ENCODE measurements at places on chromosomes 1 and 21. TPM values are rescaled to one million over a fixed set of nuclear protein-coding genes. Genes with fewer than 3 reads are reported as not detected.

- peak; percentile 59 for DNase-seq
- H3K27ac ChIP-seq: no peak overlapping the region
- no peak overlapping the region for H3K4me3 ChIP-seq
Measured at GRCh38 chr21:41833497-41834115, 45.5 kb downstream of the PRDM15 start.

C8B gene
- total RNA-seq: not detected

DNA sequence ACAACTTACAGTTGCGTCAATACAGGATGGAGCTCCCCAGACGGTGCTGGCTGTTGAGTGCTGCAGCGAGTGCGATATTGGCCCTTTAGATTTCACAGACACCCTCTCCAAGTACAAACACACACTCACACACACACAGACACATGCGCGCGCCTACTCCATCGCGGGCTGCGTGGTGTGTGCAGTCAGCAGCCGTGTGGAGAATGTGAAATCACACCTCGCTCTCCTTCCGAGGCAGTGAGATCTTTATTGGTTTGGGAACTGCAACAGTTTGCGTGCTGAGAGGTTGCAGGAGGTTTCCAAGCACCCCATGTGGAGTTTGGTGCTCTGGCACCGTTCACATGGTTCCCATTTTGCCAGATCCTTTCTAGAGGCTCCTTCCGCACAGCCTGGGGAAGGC is 372.2 kb downstream of the RRAGC start:
- no peak for DNase-seq
- no peak overlapping the region for H3K4me3 ChIP-seq
- H3K27ac ChIP-seq: no peak overlapping the region

GRCh38 chr1:26539722-26540121 is 10.2 kb downstream of the RPS6KA1 start:
- H3K27ac ChIP-seq: peak overlapping the region; percentile 99
- DNase-seq: no peak
- H3K4me1 ChIP-seq: peaks cover 86% of the 10 kb centered on the region
- H3K36me3 ChIP-seq: peaks cover 11% of the 10 kb centered on the region
- no peak overlapping the region for H3K4me3 ChIP-seq

DNA sequence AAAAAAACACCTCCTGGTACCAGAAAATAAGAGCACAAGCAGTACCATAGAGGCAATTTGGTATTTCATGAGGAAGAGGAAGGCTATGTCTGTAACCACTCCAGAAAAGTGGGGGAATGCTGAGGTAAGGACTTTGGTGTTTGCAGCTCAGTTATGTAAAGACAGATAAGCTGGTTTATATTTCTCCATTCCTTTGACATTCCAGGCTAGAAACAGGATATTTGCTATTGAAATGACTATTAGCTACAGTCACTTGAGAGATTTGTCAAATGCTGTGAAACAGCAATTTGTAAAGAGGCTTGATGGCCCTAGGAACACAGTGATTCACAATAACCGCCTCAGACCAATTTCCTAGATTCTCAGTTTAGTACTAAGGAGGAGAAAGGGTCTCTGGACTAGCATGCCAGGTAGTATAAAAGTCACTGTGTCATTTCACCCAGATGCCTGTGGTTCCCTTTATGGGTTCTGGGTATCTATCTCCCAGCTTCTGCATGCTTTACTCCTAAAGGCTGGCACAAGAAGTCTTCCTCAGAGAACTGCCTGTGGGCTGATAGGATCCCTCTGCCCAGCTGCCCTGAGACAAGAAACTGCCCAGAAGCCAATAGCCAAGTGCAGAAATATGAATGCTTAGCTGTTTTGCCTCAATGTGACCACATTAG is 80.5 kb downstream of the VCAM1 start:
- no peak overlapping the region for H3K27ac ChIP-seq
- H3K36me3 ChIP-seq: no peaks in the 10 kb centered on the region
- no peaks in the 10 kb centered on the region for H3K27me3 ChIP-seq

- H3K4me3 ChIP-seq: no peak overlapping the region
- no peak for DNase-seq
- no peaks in the 10 kb centered on the region for H3K36me3 ChIP-seq
- peaks cover 20% of the 10 kb centered on the region for H3K27me3 ChIP-seq
- no peak overlapping the region for H3K27ac ChIP-seq
Measured at GRCh38 chr21:42120101-42120902, 49.2 kb downstream of the UMODL1 start.

CRNN gene
- total RNA-seq: not detected

DNA sequence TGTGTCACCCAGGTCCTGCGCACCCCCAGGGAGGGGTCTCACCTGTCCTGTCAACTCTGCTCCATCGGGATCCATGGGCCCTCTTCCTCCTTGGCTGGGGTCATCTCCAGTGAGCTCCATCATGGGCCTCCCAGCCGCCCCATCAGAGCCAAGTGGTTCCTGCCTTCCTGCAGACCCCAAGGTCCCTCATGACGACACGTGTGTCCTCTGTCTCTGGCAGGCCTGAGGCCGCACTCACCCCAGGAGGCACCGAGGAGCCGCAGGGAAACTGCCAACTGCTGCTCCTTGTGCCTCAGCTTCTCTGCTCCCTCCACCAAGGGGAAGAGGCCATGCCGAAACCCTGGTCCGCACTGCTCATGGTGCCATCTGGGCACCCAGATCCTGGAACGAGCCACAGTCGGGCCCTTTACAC is 46.8 kb downstream of the COL18A1 start:
- no peaks in the 10 kb centered on the region for H3K36me3 ChIP-seq
- H3K4me1 ChIP-seq: no peaks in the 10 kb centered on the region
- no peak overlapping the region for H3K27ac ChIP-seq
- no peaks in the 10 kb centered on the region for H3K27me3 ChIP-seq
- peak; percentile 63 for DNase-seq
- H3K4me3 ChIP-seq: no peak overlapping the region

WNT3A gene
- total RNA-seq: not detected

DNA sequence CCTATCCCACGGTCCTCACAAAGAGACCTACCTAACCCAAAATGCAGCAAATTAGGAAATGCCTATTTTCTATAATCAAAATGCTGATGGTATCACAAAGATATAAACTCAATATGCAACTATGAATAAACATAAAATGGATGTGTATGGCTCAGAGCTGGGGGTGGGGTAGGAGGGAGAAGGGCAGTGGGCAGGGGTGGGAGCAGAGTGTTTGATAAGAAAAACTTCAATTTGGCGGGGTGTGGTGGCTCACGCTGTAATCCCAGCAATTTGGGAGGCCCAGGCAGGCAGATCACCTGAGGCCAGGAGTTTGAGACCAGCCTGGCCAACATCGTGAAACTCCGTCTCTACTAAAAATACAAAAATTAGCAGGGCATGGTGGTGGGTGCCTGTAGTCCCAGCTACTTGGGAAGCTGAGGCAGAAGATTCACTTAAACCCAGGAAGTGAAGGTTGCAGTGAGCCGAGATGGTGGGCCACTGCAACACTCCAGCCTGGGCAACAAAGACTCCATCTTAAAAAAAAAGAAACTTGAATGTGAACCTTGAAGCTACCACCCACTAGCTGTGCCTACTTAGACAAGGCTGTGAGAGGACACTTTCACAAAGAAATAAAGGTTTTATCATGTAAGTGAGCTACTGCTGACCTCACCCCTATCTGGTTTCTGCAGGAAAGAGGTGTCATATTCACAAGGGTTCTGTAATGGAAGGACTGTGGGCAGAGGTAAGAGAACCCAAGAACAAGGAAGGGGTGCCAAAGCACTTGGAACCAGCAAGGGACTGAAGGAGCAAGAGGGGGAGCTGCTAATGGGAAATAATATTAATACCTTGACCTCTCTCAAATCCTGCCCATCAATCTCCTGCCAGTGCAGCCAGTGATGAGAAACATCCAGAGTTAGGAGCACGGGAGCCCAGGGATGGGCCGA is 53.0 kb downstream of the HLCS start:
- no peak for DNase-seq
- H3K36me3 ChIP-seq: no peaks in the 10 kb centered on the region
- no peak overlapping the region for H3K4me3 ChIP-seq
- H3K27me3 ChIP-seq: no peaks in the 10 kb centered on the region

PSMB2 gene
- 38.3 TPM for total RNA-seq

GRCh38 chr1:228868731-228869024 is 133.4 kb downstream of the RHOU start:
- no peaks in the 10 kb centered on the region for H3K27me3 ChIP-seq
- no peak overlapping the region for H3K27ac ChIP-seq
- no peak overlapping the region for H3K4me3 ChIP-seq
- peaks cover 40% of the 10 kb centered on the region for H3K4me1 ChIP-seq
- H3K36me3 ChIP-seq: no peaks in the 10 kb centered on the region
- no peak for DNase-seq

DNA sequence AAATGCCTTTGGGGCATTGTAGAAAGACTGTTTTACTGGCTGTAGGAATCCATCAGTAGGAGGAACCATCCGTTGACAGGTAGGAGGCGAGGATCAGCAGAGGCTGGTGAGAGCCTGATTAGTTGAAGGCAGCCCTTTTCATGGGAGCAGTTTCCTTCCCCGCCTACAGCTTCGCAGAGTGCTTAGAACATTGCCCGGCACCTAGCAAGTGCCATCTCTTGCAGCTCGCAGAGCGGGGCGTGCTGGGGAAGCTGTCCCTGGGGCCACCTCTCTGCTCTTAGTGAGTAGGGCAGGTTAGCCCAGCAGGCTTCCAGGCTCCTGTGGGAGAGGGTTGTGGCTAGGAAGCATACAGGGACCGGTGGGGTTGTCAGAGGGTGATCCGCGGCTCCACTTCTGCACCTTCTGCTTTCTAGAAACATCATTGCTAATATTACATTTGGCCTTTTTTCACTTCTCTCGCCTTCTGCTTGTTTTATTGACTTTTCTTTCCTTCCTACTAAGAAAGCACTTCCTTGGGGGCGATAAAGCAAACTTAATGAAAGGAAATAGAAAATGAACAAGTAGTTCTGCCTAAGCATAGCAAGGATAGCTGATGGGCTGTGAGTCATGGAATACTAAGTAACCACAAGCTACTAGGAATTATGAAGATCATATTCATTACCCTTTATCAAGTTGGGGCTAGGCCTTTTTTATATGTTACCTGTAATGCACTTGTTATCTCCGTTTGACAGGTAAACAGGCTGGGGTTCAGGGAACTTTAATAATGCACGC is 176.7 kb downstream of the GALNT2 start:
- H3K36me3 ChIP-seq: no peaks in the 10 kb centered on the region
- no peak overlapping the region for H3K4me3 ChIP-seq
- no peaks in the 10 kb centered on the region for H3K27me3 ChIP-seq
- H3K4me1 ChIP-seq: no peaks in the 10 kb centered on the region
- H3K27ac ChIP-seq: no peak overlapping the region

CAMSAP2 gene
- 20.5 TPM for total RNA-seq
